ENCODE measurements at places on chromosomes 4 and X. TPM values are rescaled to one million over a fixed set of nuclear protein-coding genes. Genes with fewer than 3 reads are reported as not detected.
A peak's percentile ranks its signal among the peaks of the same experiment; 100 is the strongest.

- H3K36me3 ChIP-seq = peaks cover 34% of the 10 kb centered on the region
- H3K4me1 ChIP-seq = no peaks in the 10 kb centered on the region
- no peaks in the 10 kb centered on the region for H3K27me3 ChIP-seq
Observed at GRCh38 chr4:139715746-139716391, 50.2 kb downstream of the MGST2 start.

DNA sequence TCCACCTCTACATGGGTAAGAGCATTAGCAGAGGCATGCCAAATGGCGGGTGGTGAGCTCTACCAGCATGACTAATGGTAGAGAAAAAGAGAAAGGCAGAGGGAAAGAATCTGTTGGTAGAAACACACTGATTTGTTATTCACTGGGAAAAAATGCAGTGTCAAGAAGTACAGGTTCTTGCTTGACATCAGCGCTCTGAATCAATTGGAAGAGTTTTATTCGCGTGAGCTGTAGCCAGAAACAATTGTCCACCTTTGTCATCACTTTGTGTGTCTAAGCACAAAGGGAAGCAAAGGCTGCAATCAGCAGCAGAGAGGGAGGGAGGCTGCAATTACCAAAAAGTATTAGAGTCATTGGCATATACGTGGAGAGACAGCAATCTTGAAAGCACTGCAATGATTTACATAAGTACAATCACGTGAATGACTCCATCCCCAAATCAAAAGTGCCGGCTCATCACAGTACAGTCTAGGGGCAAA lies 67.7 kb upstream of the HS3ST1 start:
- H3K4me3 ChIP-seq = no peak overlapping the region
- H3K36me3 ChIP-seq = no peaks in the 10 kb centered on the region
- DNase-seq = no peak
- no peak overlapping the region for H3K27ac ChIP-seq
- no peaks in the 10 kb centered on the region for H3K4me1 ChIP-seq
- no peaks in the 10 kb centered on the region for H3K27me3 ChIP-seq

DNA sequence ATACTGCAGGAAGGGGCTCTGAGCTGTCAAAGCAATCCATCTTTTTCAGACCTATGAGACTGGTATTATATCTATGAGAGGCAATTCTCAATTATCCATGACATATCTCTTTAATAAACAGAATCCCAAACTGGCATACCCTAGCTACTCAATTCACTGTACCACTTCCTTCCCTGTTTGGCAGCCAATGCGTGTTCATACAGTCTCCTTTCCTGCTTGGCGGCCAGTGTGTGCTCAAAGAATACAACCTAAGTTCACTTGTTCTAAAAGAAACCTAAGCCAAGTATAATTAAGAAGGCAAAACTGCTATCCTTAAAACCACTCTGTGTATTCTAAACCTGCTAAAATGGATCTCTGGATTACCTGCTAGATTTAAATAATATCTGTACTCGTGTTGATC lies 38.3 kb downstream of the ARHGEF9 start:
- H3K27ac ChIP-seq = no peak overlapping the region
- no peaks in the 10 kb centered on the region for H3K36me3 ChIP-seq
- H3K4me1 ChIP-seq = no peaks in the 10 kb centered on the region
- no peak overlapping the region for H3K4me3 ChIP-seq

Gene TRO
- total RNA-seq = 2.7 TPM

DNA sequence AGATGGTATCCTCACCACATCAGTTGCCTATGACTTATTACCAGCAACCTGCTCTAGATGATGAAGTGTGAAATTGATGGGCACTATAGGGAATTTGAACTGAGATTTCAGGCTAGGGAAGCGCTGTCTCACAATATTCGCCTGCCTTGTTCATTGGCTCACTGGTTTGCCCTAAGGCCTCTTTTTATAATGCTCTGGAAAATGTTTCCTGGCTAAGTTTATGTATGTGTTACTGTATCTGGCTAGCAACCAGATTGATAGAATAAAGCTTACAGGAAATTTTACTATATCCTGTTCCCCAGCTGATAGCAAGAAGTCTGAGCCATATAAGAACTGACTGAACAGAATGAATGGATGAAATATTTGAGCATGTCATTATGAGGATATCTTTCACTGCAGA lies 71.6 kb downstream of the GSTCD start:
- H3K27ac ChIP-seq = no peak overlapping the region
- H3K4me3 ChIP-seq = no peak overlapping the region
- no peaks in the 10 kb centered on the region for H3K36me3 ChIP-seq
- no peak for DNase-seq
- no peaks in the 10 kb centered on the region for H3K27me3 ChIP-seq

GRCh38 chr4:147851135-147851534 lies 119.2 kb downstream of the ARHGAP10 start:
- H3K27me3 ChIP-seq = no peaks in the 10 kb centered on the region
- DNase-seq = no peak
- H3K36me3 ChIP-seq = no peaks in the 10 kb centered on the region
- H3K4me1 ChIP-seq = peaks cover 6% of the 10 kb centered on the region

GRCh38 chr4:168634276-168634802 lies 137.5 kb downstream of the PALLD start:
- peaks cover 22% of the 10 kb centered on the region for H3K4me1 ChIP-seq
- no peak for DNase-seq
- H3K36me3 ChIP-seq = no peaks in the 10 kb centered on the region

Gene RASL11B
- 2.2 TPM for total RNA-seq

Gene DCAF12L2
- total RNA-seq = not detected

- H3K4me3 ChIP-seq = no peak overlapping the region
- no peaks in the 10 kb centered on the region for H3K27me3 ChIP-seq
- DNase-seq = no peak
- no peak overlapping the region for H3K27ac ChIP-seq
Observed at GRCh38 chr4:172147687-172148086, 334.5 kb downstream of the GALNTL6 start.

Gene RXFP1
- 7.9 TPM for total RNA-seq

DNA sequence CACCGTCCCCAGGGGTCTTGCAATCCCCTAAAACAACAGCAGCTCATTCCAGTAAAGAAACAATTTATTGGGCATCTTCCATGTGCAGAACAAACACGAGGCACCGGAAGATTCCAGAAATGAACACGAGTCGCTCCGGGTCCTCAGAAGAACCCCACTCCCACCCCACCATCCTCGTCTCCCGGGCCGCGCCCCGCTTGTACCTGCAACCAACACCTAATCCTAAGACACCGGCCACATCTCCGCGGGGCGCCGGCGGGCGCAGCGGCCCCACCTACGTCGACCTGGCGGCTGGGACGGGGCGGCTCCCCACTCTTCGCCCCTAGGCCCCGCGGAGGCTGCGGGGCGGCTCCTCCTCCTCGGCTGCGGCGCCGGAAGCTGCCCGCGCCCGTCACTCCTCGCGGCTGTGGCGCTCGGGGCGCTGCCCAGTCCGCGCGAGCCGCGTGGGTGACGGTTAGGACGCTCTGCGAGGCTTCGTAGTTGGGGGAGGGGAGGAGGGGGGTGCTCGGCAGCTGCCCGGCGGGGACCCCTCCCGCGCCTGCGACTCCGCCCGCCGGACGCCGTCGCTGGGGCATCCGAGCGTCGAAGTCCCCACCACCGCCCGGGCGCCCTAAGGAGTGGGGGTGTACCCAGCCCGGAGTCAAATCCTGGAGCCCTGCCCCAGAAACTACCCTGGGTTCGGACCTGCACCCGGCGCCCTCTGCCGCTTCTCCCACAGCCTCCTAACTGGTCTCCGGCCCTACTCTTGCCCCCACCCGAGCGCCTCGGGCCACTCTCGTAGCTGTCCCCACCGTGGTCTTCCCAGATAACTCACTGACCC lies at the start of gene CCDC158:
Gene CCDC158, minus strand, starts transcription at position 380 of the 820 bp plus-strand sequence. CDS start 17,934 bp downstream, outside the sequence.
- DNase-seq = no peak
- H3K4me3 ChIP-seq = peak within 1 kb of the TSS; percentile 55
- H3K27ac ChIP-seq = no peak within 1 kb of the TSS
- H3K27me3 ChIP-seq = no peaks in the 10 kb centered on the region
- no peaks in the 10 kb centered on the region for H3K36me3 ChIP-seq

GRCh38 chr4:140315970-140316369 lies 57.5 kb upstream of the SCOC start:
- H3K36me3 ChIP-seq = no peaks in the 10 kb centered on the region
- DNase-seq = no peak
- no peak overlapping the region for H3K27ac ChIP-seq
- no peaks in the 10 kb centered on the region for H3K27me3 ChIP-seq

GRCh38 chr4:173171987-173172386 lies 3.4 kb downstream of the GALNT7 start:
- no peaks in the 10 kb centered on the region for H3K36me3 ChIP-seq
- H3K27ac ChIP-seq = no peak overlapping the region
- no peak for DNase-seq
- H3K27me3 ChIP-seq = no peaks in the 10 kb centered on the region
- no peak overlapping the region for H3K4me3 ChIP-seq

DNA sequence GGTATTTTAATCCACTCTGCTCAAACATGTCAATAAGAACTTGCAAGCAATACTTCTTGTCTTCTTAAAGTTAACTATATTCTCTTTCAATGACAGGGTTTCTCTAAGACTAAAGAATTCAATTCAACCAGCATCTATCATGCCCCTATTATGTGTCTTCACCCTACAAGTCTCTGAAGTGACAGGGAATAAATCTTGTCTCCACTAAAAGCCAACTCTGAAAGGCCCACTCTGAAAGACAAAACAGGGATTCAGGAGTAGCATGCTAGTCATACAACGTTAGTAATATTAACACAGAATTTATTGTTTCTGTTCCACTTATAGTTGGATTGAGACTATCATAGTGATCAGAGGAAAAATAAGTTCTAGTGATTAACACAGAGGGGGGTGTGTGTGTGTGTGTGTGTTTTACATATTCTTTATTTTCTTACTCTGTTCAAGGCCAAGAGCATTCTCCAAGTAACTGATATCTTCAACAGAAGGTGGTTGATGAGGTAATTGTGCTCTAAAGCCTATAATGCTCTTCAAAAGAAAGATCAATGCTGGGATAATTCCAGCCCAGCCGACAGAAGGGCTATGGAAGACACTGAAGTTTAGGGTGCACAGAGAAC lies 122.4 kb upstream of the DCLK2 start:
- no peaks in the 10 kb centered on the region for H3K27me3 ChIP-seq
- no peaks in the 10 kb centered on the region for H3K36me3 ChIP-seq
- DNase-seq = no peak
- H3K27ac ChIP-seq = no peak overlapping the region

Gene L1CAM
- total RNA-seq = 1.2 TPM

DNA sequence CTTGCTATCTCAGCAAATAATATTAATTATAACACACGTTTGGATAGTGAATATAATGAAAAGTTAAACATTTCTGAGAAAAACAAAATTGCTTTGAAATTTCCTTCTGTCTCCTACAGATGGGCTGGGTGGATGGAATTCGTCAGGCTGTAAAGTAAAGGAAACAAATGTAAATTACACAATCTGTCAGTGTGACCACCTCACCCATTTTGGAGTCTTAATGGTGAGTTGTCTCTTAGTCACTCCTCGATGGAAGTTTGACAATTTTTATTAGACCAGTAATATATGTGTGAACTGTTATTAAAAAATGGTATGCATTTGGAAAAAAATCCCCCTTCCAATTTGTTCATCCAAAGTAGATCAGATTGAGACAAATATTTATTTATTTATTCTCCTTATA lies 92.5 kb upstream of the BRS3 start:
- DNase-seq = no peak
- H3K4me1 ChIP-seq = no peaks in the 10 kb centered on the region
- no peak overlapping the region for H3K27ac ChIP-seq
- H3K27me3 ChIP-seq = no peaks in the 10 kb centered on the region
- no peaks in the 10 kb centered on the region for H3K36me3 ChIP-seq
- no peak overlapping the region for H3K4me3 ChIP-seq

Gene UGT8
- 2.8 TPM for total RNA-seq

- no peaks in the 10 kb centered on the region for H3K27me3 ChIP-seq
- H3K36me3 ChIP-seq = no peaks in the 10 kb centered on the region
- DNase-seq = no peak
- H3K27ac ChIP-seq = no peak overlapping the region
- H3K4me1 ChIP-seq = peaks cover 10% of the 10 kb centered on the region
Observed at GRCh38 chr4:83581411-83582288, 45.7 kb downstream of the GPAT3 start.
